AG08395 (cell line): ENCODE measurements at places on chromosomes 6 and 20.
A peak's percentile ranks its signal among the peaks of the same experiment; 100 is the strongest.

DNA sequence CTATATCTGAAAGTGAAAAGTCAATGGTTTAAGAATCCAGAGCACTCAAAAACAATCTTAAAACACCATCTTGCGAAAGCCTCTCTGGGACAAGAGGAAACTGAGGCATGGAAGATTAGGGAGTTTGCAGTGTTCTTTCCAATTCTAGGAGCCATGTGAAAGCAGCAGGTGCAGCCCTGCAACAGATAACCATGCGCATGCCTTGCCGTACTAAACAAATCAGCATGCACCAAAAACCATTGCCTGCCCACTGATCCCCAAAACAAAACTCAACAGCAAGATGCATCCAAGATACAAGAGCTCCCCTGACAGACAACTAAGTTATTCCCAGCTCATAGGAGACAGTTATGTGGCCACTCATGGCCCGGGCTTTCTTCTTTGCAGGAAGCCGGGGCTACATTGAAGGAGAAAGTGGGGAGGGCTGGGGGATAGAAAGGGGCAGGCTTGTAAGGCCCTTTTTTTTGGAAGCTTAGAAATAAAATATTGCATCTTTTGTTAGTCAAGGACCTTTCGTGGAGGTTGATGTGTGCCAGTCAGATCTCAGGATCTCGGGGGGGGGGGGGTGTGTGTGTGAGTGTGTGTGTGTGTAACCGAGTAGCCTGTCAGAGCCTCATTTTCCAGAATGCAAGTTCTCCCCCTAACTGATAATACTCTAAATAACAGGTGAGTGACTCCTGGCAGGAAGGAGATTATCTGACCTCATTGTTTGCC, 178.4 kb downstream of the MBOAT1 start:
- DNase-seq: no peak

DNA sequence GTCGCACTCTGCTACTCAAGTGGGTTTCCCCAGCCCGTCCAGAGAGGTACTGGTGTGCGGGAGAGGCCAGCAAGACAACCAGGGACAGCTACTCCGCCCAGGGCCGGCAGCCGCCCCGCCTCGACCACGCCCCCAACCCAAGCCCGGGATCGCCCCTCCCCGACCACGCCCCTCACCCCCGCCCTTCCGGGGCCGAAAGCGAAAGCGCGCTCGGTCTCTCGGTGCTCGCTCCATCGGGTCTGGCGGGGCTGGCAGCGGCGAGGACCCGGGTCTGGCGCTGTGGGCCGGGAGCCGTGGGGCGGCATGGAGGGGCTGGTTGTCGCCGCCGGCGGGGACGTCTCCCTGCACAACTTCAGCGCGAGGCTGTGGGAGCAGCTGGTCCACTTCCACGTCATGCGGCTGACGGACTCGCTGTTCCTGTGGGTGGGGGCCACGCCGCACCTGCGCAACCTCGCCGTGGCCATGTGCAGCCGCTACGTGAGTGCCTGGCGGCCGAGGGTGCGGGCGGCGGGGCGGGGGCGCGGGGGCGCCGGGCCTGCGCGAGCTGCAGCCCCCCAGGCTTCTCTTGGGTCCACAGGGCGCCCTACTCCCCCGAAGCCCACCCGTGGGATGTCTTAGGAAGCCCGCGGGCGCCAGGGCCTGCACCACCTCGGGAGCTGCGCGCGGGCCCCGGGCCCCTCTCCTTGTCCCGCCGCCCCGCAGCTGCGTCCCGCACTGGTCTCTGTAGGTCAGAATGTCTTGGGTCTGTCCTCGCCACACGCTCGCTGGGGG, at the start of gene PSMG4:
TSS of gene PSMG4 (plus strand) at position 228 of the 771 bp plus-strand sequence. CDS start at position 304, 76 bp downstream.
- peak; percentile 99 for DNase-seq

GRCh38 chr6:141752677-141753076, 380.0 kb upstream of the GJE1 start:
- no peak for DNase-seq

DNA sequence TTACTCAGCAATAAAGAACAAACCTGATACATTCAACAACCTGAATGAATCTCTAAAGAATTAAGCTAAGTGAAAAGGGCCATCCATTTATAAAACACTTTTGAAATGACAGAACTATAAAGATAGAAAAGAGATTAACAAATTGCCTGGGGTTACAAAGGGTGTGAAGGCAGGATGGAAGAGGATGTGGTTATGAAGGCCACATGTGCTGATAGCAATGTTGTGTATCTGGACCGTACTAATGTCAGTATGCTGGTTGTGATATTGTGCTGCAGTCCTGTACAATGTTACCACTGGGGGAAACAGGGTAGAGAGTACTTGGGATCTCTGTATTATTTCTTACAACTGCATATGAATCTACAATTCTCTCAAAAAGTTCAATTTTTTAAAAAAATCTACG, 36.4 kb downstream of the ELOVL5 start:
- no peak for DNase-seq
